ENCODE measurements at places on chromosomes 7 and 10.
A peak's percentile ranks its signal among the peaks of the same experiment; 100 is the strongest.

DNA sequence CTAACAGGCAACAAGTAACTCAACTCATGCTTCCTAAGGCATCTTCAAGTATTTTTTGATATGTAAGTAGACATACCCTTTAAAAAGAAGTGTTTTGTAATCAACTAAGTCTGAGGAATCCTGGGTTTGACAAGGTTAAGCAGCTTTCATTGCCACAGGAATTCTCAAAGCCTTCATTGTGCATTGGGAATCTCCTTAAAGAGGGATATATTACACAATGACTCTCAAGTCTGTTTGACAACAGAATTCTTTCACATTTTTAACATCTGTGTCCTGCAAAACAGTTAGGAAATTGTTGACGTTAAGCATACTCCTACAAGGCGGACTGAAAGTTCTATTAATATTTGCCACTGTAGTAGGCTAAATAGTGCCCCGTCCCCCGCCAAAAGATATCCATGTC, 71.4 kb downstream of the SGMS1 start:
- DNase-seq = no peak

GRCh38 chr7:17320102-17320497, 21.6 kb downstream of the AHR start:
- DNase-seq = peak; percentile 39

GRCh38 chr7:70259502-70259901, 661.2 kb downstream of the AUTS2 start:
- no peak for DNase-seq

DNA sequence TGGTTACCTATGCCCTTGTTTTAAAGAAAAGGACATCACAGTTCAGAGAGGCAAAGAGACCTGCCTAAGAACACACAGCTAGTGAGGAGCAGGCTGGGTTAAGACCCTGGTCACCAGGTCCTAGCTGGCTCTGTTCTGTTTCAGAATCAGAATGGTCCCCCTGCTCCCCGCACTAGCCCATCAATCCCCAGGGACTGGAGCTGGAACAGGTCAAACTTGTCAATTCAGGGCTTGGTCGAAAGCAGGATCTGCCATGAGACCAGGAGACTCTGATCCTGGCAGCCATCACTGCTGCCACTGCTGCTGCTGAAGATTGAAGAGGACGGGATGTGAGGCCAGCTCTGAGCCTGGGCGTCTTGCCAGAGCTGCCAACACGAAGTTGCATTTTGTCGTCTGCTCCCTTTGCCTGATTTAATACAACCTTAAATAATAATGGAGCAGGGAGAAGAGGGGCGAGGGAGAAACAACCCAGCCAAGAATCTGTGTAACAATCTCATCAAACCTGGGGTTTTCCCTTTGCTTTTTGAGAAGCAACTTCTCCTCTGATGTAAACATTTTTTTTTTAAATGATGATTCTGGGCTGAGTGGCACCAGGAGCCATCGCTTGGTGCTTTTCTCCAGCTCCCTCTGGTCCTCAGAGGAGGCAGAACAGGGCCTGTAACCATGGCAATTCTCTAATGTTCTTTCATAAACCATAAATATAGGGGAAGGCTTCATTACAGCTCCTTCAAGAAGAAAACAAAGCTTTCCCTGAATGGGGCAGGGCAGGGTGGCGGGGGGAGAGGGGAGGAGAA, 119.0 kb upstream of the SORCS3 start:
- DNase-seq = no peak

DNA sequence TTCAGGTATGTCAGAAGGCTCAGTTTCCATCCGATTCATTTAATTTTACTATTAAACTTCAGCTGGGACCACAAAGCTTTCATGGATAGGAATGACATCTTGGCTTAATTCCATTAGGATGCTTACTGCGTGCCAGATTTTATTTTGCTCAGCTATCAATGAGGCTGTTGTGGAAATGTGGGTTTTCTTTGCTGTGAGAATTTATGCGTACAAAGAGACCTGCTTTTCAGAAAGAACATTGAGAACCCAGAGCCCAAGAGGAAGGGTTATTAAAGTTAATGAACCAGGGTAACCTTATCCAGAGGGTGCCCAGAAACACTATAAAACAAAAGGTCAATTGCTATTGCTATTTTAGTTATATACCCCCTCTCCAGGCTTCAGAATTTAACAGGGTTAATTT, 98.3 kb downstream of the MKLN1 start:
- DNase-seq = no peak

GRCh38 chr10:16945593-16945992, 128.4 kb upstream of the RSU1 start:
- DNase-seq = no peak

GRCh38 chr7:29588900-29589696, 25.5 kb downstream of the PRR15 start:
- DNase-seq = peak; percentile 68

DNA sequence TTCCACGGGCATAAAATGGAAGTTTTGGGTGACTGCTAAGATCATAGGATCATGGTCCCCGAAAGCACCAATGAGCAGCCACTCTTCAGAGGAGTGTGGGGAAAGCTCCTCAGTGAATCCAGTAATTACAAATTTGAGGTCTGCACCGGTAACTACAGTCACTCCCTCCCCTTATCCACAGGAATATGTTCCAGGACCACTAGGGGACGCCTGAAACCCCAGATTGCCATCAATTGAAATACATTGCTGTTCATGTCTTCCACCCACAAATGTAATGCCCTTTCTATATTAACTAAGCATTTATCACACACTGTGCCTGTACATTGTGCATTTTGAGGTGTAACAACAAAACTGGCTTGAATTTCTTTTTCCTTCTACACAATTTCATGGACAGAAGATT, 447.9 kb upstream of the PFKP start:
- DNase-seq = peak; percentile 13

GRCh38 chr7:45101748-45102147, 9.7 kb downstream of the TBRG4 start:
- no peak for DNase-seq

- DNase-seq = no peak
Observed at GRCh38 chr10:71538608-71539260, 142.0 kb downstream of the CDH23 start.

- DNase-seq = no peak
Observed at GRCh38 chr10:14389981-14390590, 59.4 kb upstream of the FRMD4A start.

- DNase-seq = no peak
Observed at GRCh38 chr7:142906643-142907042, 21.1 kb upstream of the TRPV6 start.

DNA sequence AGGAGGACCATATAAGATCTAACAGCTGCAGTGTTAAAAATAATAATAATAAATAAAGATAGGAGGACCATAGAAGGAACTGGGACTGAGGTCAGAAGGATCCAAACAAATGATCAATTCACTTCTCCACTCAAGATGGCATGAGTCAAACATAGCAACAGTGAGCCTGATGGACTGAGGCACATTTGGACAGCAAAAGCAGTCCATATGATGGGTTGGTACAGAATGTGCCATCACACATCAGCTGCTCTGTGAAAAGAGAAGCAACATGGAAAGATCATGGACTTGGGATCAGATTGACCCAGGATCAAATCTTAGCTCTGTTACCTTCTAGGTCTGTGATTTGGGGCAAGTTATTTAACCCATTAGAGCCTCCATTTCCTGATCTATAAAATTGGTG, 188.9 kb upstream of the KMT2E start:
- no peak for DNase-seq

GRCh38 chr10:103816431-103816830, 38.9 kb downstream of the SH3PXD2A start:
- DNase-seq = peak; percentile 58

- DNase-seq = peak; percentile 79
Observed at GRCh38 chr7:22586786-22587140, 86.8 kb upstream of the STEAP1B start.

DNA sequence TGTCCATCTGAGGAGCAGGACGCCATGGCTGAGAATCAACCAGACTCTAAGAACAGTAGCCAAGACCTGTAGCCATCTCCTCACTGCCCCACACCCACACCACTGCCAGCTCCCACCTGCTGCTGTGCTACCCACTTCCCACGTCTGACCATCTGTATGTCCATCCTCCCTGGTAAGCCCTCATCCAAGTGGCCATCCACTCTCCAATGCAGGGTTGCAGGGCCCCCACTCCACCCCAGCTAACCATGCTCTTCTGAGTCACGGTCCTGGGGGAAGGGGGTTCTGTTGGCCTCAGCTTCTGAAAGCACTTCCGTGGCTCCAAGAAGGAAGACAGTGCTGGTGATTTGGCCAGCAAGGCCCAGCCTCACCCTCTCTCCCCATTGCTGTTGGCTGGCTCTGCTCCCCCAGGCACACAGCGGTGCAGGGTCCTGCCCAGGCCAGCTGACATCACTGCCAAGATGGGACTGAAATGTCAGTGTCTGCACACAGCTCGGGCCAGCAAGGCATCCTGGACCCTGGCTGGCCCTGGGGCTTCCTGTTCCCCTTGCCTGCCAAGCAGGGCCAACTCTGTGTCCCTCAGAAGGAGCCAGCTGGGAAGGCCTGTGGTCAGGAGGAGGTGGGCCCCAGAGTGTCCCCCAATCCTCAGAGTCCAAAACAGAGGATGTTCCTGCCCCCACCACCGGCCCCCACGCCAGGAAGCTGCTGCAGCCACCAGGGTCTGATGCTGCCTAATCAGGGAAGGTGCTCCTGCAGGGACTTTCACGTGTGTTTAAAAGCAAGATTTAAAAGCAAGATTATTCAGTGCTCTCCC, 17.5 kb downstream of the RASGEF1A start:
- DNase-seq = no peak

DNA sequence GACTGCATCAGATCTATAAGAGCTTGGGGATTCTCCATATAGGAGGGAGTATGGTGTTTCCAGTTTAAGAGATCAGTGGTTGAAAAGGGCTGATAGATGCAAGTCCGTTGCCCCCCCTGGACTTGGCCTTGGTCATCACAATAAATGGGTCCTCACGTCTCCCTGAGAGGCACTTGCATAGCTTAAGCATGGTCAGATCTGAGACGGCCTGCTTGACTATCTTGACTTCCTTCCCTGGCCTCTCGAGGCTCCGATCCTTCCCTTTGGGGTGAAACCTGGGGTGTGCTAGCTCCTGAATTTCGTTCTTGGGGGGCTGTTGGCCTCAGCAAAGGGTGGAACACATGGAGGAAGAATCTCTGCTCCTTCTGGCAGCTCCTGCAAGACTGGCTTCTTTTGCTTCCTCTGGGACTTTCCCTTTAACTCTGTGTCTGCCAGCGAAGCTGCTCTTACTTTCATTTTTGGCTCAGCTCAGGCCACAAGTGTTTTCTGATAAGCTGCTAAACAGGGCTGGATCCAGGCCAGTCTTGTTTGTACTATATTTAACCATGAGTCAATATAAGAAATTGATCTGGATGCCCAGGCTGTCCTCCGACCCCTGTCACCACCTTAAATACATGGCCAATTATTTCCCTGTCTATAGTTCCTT, 11.2 kb upstream of the ZNF485 start:
- DNase-seq = peak; percentile 37

DNA sequence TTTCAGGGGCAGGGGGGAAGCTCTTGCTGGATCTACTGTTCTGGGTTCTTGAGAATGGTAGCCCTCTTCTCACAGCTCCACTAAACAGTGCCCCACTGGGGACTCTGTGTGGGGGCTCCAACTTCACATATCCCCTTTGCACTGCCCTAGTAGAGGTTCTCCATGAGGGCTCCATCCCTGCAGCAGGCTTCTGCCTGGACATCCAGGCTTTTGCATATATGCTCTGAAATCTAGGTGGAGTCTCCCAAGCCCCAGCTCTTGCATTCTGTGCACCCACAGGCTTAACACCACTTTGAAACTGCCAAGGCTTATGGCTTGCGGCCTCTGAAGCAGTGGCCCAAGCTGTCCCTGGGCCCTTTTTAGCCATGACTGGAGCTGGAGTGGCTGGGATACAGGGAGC, 150.7 kb downstream of the LRMDA start:
- DNase-seq = no peak

GRCh38 chr10:21171936-21172541, 274.9 kb upstream of the NEBL start:
- DNase-seq = no peak

- DNase-seq = no peak
Observed at GRCh38 chr10:74585231-74586087, 240.9 kb upstream of the KAT6B start.

DNA sequence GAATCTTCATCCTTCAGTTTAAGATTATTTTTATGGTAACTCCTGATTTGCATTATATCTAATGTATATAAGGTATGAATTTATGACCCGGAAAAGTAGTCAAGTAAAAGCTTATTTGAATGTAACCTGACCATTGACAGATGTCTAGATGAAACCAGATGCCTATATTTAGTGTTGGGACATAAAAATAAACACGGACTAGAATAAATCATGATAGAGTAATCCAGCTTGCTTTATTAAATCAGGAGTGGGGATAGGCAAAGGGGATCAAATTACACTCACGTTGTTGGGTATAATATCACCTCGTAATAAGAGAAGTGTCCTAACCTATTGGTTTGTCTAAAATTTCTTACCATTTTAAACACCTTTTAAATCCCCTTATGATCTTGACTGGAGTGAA, 244.6 kb downstream of the AGMO start:
- no peak for DNase-seq

DNA sequence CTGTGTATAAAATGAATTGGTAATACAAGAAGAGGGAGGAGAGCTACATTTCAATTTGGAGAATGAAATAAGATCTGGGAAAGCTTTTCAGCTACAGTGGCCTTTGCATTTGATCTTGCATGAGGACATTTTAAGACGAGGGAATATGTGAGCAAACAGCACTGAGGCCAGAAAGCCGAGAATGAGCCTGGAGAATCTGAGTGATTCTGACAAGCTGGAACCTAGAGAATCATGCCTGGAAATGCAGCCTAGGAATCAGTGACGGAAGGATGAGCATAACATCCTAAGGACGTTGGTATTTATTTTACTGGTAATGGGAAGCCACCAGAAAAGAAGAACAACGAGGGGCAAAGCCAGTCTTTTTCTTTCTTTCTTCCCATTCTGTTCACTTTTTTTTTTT, 44.3 kb downstream of the ARL5B start:
- DNase-seq = no peak

DNA sequence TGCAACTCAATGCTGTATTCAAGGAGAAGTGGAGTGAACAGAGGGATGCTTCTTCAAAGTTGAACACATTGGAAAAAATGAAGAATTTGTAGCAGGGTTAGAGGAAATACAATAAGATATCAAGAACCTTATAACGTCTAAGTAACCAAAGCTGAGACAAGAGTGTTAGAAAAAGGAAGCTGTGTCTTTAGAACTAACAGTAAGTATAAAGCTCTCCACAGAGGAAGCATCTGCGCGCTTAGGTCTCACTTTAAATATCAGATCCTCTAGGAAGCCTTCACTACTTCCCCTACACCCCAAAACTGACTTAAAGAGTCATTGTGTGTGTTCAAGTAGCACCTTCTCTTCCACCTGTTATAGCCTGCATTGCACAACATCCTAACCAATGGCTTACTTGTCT, 43.0 kb downstream of the CH25H start:
- no peak for DNase-seq

Measured in ELR (cell line).